ENCODE measurements at places on chromosomes 5 and 9.

- no peak for DNase-seq
Measured at GRCh38 chr5:91189480-91190313, 193.4 kb downstream of the ARRDC3 start.

DNA sequence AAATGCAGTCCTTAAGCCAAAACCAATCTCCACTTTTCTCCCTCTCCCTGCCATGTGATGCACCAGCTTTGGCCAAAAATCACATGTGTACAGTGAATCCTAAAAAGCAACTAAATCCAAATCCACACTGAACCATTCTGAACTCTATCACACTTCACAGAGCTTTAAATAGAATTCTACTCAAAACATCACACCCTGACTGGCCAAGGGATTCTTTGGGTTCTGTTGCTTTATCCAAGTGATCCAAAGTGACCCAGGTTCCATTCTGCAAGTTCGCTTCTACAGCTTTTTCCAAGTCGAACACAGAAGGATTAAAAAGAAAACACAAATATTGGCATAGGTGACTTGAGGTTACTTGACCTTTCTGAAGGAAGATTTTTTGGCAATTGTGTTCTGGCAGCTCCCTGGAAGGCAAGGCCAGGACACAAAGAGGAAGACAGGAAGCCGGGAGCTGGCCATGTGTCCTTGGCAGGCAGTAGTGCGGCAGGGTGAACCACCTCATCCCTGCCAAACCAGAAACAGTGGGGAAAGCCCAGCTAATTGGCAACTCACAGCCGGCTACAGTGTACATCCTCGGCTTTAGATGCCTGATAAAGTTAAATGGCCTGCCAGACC lies 115.0 kb downstream of the NFIB start:
- no peak for DNase-seq

GRCh38 chr5:102754767-102755431 lies at the start of gene PAM:
Gene PAM, plus strand, starts transcription at chr5:102755305. Its CDS starts 110,891 bp downstream, at chr5:102866196.
- DNase-seq: peak; percentile 83

GRCh38 chr5:175305251-175305650 lies 138.7 kb downstream of the DRD1 start:
- no peak for DNase-seq

DNA sequence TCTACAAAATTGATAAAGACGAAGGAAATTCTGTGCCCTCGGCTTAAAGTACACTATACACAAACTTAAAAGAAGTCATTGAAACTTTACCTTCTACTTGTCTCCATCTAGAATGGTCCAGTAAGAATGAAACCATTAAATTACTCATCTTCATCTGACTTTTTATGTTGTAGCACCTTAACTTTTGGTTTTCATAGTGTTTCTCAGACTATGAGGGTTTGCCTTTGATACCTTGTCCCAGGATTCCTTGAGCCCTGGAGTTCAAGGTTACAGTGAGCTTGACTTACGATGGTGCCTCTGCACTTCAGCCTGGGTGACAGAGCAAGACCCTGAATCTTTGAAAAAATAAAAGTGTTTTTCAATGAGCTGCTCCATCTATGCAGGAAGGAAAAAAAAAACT lies 132.2 kb downstream of the CDC42SE2 start:
- DNase-seq: no peak

DNA sequence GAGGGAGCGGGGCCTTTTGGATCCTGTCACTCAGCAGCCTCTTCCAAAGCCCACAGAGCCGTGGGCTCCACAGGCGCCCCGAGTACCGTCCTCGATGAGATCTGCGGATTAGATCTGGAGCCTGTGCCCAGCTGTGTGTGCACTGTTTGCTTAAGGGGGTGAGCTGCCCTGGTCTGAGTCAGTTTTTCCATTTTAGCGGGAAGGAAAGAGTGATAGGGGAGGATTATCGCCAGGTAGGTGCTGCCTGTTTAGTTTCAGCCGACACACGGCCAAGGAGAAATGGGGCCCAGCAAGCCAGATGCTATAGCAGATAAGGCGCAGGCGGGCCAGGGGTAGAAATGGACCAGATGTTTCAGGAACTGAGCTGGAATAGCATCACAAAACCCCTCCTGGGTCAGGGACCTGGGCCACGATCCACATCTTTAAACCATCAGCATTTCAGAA lies 18.1 kb downstream of the COL5A1 start:
- no peak for DNase-seq

- no peak for DNase-seq
Measured at GRCh38 chr5:5454391-5454790, 31.9 kb downstream of the ICE1 start.

- no peak for DNase-seq
Measured at GRCh38 chr9:78567693-78568092, 270.8 kb downstream of the PSAT1 start.

DNA sequence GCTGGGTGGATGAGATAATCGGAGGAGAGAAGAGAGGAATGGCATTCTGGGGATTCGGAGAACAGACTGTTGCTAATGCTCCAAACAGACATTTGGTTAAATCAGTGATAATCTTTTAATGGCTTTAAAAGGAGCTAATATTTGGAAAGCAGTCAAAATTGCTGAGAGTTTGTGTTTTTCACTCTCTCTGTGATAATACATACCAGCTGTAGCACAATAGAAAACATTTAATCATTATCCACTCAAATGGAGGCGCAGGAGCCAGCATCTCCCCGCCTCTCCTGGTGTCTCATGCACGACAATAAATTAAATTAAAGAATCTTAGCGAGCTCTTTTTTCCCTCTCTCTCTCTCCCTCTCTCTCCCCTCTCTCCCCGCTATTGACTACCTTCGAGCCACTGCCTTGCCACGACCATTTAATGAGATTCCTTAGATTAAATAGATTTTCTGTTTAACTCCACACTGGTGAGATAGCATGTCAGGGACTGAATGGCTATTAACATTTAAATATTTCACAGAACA lies 268.6 kb upstream of the MVB12B start:
- no peak for DNase-seq

GRCh38 chr9:27558307-27558706 lies 15.0 kb downstream of the C9orf72 start:
- DNase-seq: no peak

- DNase-seq: no peak
Measured at GRCh38 chr9:126478216-126478981, 135.3 kb upstream of the LMX1B start.

DNA sequence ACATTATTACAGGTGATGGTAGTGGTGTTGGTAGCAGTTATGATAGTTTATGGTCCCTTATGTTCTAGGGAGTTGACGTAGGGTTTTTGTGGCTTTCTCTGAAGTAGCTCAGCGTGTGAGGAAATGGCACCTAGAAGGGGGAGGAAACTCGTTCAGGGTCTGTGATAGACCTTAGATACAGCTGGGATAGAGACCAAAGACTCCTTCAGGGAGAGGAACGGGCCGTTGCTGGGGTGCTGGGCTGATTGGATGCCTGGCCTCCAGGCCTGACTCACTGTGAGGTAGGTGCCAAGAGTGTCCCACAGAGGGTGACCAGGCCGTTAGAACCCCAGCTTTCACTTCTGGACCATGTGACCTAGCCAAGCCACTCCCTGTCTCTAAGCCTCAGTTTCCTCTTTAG lies 96.6 kb downstream of the DAB2IP start:
- peak; percentile 27 for DNase-seq

DNA sequence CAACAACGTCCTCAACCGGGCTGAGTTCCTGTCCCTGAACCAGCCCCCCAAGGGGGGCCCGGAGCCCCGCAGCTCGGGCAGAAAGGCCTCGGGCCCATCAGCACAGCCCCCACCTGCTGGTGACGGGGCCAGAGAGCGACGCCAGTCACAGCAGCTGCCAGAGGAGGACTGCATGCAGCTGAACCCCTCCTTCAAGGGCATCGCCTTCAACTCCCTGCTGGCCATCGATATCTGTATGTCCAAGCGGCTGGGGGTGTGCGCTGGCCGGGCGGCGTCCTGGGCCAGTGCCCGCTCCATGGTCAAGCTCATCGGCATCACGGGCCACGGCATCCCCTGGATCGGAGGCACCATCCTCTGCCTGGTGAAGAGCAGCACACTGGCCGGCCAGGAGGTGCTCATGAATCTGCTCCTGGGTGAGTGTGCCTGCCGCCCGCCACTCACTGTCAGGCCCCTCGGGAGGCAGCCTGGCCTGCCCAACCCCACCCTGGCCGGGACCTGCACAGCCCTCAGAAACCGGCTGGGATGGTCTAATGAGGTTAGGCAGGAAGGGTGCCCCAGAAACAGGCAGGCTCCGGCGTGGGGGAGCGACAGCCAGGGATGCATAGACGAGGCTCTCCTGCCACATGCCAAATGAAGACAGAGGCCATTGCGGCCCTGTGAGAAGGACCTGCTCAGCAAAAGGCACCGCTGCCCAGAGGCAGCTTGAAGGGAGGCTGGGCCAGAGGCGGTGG lies 678 bp downstream of the PLPP7 start:
- DNase-seq: no peak

- DNase-seq: no peak
Measured at GRCh38 chr9:24738421-24738961, 192.8 kb upstream of the IZUMO3 start.

GRCh38 chr5:160167624-160168165 lies 48.4 kb upstream of the PWWP2A start:
- no peak for DNase-seq

All from stimulated activated CD8-positive, alpha-beta memory T cell treated with anti-CD3 and anti-CD28 coated beads, Interleukin-4, amount 100 ng/mL, for 48 hours (primary cell).